ENCODE measurements at places on chromosomes 4 and X. TPM values are rescaled to one million over a fixed set of nuclear protein-coding genes. Genes with fewer than 3 reads are reported as not detected.

DNA sequence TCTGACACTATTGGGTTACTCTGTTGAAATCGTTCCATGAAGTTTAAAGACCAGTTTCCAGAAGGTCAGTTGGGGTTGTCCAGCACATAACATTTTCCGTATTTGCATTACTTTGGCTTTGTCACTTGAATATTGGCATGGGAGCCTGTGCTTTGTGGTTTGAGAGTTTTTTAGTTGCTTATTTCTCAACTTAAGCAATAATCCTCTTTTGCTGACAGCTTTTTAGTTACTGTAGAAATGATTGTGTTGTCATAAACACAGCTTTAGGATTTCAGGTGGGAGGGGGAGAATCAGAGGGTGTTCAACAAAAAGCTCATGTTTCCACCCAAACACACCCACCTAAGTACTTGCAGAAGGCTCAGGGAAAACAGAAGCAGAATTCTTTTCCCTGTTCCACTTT lies 210.7 kb upstream of the TLL1 start:
- no peak for DNase-seq

DNA sequence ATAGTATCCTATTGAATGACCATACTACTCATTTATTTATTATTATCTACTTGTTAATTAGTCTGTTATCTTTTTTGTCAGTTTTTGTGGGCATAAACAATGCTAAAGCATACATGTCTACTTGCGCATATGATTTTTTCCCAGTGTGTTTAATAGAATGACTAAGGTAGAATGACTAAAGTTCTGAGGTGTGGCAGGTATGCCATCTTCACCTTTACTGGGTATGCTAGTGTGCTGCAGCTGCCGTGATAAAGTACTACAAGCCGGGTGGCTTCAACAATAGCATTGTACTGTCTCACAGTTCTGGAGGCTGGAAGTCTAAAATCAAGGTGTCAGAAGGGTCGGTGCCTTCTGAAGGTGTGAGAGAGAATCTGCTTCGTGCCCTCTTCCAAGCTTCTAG lies 19.2 kb downstream of the CD38 start:
- no peak for DNase-seq

DNA sequence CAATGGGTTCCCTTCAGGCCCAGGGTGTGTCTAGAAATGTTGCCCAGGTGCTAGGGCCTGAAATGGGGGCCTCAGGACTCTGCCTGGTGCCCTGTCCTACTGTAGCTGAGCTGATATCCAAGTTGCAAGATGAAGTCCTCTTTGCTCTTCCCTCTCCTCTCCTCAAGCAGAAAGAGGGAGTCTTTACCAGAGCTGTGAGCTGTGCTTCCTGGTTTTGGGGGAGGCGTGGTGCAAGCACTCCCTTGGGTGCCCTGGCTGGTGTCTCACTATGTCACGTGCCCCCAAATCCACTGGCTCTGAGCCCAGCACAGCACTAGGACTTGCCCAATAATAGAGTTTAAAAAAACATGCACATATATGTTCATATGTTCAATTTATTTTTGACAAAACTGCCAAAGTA lies 29.3 kb upstream of the CT47A1 start:
- no peak for DNase-seq

HTN3 gene
- not detected for total RNA-seq

DNA sequence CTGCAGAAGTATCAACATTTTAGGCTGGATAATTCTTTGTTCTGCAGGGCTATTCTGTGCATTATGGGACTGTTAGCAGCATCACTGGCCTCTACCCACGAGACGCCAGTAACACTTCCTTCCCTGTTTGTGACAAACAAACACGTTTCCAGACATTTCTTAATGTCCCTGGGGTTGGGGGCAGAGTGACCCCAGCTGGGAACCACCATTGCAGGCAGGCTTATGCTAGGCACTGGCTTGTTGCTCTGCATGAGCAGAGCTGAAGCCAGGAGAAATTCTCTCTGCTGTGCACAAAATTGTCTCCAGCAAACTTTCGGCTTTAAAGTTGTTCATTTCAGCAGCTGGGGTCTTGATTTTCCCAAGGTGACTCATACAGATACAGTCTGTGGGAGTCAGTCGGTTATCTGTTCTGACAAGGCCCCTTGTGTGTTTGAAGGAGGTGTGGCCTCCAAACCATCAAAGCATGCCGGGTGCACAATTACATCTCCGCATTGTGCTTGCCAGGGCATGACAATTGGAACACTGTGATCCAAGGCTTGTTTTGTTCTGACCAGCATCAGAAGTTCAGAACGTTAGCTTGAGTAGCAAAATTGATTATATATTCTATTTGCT lies 156.4 kb upstream of the BOD1L1 start:
- DNase-seq: no peak

EVC gene
- 5.1 TPM for total RNA-seq

Data from left ventricle myocardium inferior (tissue), 1 donor.